ENCODE measurements at places on chromosomes 7 and 10.

DNA sequence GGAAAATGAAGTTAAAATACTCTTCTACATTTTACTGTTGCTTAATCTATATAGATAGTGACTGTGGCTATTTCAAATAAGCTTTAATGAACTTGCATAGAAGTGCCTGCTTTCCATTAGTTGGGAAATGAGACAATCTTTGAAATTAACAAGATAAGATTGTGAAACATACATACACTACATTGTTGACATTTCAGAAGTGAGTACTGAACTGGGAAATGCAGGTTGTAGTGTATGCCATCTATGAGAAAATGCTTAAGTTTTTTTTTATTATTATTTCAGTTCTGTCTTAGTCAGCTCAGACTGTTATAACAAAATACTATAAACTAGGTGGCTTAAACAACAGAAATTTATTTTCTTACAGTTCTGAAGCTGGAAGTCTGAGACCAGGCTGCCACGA lies 49.6 kb upstream of the CSTF2T start:
- no peak for DNase-seq

DNA sequence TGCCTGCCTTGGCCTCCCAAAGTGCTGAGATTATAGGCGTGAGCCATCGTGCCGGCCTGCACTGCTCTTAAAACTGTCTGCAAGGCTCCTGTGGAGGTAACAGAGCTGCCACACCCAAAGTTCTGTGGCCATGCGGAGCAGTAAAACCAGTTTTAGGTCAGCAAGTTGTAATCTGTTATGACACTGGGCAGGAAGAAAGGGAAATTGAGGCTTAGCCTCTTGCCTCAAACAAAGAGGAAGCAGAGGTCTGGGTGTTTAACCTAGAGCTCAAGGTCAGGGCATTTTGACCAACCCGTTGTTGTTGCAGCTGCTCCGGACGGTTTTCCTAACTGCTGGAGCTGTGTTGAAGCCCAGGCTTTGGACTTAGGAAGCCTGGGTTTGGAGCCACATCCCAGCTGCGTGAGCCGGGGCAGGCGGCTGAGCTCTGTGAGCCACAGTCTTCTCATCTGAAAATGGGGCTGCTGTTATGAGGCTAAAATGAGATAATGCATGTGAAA lies 7.4 kb upstream of the RRP12 start:
- DNase-seq = no peak

GRCh38 chr10:123563994-123564393 lies 102.2 kb upstream of the GPR26 start:
- no peak for DNase-seq

GRCh38 chr7:95434557-95435421 lies at the start of gene PON2:
PON2 (minus strand) TSS chr7:95435028; CDS start chr7:95434951, 77 bp downstream.
- DNase-seq = peak; percentile 30

DNA sequence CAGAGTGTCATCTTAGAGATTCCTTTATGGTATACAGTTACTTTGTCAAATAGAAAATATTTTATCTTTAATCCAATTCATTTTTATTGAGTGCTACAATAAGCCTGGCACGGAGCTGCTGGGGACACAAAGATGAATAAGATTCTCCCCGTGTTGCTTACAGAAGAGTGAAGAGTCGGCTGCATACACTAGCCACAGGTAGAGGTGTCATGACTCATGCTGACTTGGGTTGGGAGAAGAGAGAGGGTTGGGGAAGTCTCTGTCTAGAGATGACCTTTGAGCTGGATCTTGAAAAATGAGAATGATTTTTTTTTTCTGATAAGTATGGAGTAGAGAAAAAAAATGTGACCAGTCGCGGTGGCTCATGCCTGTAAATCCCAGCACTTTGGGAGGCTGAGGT lies 289.9 kb upstream of the CELF2 start:
- no peak for DNase-seq

DNA sequence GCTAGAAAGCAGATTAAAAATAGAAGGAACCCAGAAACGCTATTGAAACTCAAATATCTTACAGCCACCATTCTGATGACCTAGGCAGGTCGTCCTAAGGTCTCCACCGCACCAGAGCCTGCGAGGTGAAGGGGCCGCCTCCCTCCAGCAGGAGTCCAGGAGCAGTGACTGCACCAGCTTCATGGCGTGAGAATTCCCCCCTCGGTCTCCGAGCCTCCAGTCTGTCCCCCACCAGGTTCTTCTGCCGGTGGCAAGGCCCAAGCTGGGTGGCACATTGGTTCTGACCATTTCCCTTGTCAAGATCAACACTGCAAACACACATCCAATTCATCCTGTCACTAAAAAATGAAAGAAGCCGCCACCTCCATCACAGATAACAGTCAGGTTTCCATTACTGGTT lies 98.7 kb downstream of the DIP2C start:
- no peak for DNase-seq

- no peak for DNase-seq
Measured at GRCh38 chr10:78543749-78544362, 510.2 kb downstream of the RPS24 start.

- DNase-seq = no peak
Measured at GRCh38 chr10:17348501-17349349, 105.7 kb downstream of the ST8SIA6 start.

- no peak for DNase-seq
Measured at GRCh38 chr10:133342942-133343341, 4.2 kb upstream of the PRAP1 start.

DNA sequence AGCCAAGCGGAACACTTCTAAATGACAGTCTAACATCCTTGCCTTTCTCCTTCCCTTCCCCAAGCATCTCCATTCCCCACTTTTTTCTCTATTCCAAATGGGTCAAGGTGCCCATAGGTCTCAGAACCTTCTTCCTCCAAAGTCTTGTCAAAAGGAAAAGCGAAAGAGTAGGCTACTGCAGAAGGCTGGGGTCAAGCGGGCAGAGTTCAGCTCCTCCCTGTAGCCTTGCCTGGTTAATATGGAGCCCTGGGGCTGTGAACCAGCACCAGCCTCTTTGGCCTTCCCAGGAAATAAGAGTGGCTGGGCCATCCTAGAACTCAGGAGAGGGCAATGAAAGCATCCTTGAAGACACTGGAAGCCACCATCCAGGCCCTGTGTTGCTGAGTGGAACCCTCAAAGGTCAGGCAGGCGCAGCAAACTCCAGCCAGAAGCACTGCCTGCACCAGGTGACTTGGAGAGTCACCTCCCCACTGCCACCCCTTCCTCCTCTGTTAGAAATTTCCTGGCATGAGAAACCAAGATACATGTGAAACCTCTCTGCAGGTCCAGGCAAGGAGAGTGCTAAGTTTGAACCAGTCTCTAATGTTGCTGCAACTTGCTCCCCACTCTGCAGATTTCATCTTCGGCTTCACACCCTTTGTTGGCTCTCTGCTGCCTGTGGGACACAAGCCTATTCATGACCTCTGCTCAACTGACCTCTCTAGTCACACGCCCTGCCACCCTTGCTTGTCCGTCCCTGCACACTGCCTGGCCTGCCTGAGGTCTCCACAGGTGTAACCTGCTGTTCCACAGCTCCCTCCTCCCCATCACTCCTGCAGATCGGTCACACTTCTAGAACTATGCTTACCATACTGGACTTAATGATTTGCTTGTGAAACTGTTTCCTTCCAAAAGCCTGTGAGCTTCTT lies 74.9 kb downstream of the SH3PXD2A start:
- DNase-seq = no peak

DNA sequence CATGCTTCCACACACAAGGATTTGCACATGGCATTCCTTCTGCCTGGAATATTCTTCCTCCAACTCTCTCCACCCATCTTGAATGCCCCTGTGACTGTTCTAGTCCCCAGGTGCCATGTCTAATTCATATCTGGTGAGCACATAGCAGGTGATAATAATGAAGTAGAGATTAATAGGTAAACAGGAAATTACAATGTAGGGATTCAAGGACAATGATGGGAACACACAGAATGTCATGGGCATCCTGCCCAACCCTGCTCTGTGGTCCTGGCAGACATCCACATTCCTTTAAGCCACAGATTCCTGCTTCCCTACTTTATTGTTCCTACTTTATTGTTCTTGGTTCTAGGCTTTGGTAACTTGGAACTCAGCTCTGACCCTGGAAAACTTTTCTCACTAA lies 115.8 kb downstream of the THSD7A start:
- no peak for DNase-seq

- DNase-seq = no peak
Measured at GRCh38 chr7:115971506-115971905, 59.1 kb downstream of the TFEC start.

DNA sequence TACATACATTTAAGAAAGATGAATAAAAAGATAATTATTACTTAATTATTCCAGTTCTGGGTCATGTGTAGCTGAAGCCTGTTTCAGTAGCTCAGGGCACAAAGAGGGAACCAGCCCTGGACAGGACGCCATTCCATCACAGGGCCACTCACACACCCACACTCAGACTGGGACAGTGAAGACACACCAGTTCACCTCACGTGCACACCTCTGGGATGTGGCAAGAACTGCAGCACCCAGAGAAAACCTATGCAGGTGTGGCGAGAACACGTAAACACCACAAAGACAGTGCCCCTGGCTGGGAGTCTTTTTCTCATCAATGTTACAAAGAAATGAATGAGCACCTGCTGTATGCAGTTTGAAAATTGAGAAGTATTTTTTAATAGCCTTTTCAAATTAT lies 1.6 kb upstream of the IDI1 start:
- peak; percentile 37 for DNase-seq

DNA sequence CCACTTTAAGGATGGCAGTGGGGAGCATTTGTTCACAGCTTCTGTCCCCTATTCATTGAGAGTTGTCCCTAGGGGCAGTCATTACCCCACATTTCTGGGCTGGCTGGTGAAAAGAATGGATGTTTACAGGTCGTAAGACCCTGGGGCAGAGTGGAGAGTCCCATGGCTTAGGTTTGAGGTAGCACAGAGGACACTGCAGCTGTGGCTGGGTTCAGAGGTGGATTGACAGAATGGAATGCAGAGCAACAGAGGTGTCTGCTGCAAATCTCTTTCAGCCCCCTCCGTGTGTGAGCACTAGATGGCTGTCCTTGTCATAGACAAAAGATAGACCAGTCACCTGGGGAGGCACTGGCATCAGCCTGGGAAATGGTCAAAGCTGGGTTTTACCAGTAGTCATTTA lies 141.9 kb downstream of the CACNB2 start:
- DNase-seq = no peak

DNA sequence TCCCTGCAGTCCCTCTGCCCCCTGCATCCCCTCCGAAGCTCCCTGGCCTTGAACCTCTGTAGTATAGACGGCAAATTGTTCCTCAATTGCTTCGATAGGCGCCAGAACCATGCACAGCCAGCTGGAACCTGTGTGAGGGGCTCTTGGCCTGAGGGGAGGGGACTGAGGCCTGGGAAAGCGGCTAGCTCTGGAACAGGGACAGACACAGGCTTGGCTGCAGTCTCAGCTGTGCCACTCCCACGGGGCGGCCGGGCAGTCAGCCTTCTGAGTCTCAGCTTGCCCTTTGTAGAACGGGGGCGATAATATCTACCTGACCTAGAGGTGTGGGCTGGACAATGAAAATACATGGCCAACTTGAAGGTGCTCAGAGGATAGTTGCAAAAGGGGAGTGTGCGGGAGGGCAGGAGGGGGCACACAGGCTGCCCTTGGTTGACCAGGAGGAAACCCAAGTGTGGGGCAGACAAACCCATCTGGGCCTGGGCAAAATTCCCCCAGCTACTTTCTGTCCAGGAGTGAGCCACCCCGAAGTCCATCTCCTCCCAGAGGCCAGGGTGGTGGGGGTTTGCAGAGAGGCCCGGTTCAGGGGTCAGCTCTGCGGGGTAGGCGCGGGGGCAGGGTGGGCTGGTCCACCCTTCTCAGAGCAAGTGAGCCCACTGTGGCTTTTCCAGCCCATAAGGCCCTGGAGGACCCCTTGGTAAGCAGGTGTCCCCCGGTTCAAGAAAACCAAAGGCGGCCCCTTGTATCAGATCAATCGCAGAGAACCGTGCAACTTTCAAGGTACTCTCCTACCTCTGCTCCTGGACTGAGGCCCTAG lies 4.6 kb downstream of the CRYGN start:
- no peak for DNase-seq

GRCh38 chr10:94069884-94070283 lies 76.2 kb downstream of the PLCE1 start:
- no peak for DNase-seq

- DNase-seq = no peak
Measured at GRCh38 chr7:97357459-97357858, 240.0 kb downstream of the SDHAF3 start.

DNA sequence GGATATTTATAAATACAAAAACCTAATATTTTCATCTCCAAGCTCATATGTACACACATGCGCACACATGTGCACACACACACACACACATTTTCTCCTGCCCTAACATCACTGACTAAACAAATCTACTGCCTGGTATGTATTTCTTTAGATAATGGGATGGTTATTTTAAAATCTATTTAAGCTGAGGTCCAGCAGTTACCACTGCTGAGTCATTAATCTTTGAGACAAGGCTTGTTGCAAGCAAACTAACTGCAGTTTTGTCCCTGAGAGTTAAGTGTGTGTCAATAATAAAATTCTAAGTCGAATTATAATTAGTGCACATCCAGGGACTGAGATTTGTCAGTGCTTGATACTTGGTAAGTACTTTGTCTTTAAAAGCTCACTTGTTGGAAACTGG lies 135.1 kb downstream of the VPS50 start:
- DNase-seq = no peak

DNA sequence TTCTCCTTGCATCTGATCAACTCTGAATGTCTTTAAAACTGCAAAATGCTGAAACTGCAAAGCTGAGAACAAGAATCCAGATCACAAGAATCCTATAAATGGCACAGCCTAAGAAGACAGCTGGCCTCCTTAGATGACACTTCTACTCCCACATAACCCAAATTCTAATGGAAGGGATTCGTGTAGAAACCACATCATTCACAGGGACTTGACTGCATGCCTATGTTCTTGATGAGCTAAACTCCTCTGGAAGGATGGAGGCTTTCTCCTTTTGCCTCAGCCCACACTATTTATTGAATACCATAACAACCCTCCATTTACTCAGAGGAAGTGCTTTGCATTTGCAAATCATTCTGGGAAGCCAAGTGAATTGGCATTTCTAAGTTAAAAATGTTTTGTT lies 252.5 kb upstream of the VWC2 start:
- DNase-seq = no peak

GRCh38 chr7:102277901-102278300 lies 8.8 kb upstream of the SH2B2 start:
- DNase-seq = no peak

DNA sequence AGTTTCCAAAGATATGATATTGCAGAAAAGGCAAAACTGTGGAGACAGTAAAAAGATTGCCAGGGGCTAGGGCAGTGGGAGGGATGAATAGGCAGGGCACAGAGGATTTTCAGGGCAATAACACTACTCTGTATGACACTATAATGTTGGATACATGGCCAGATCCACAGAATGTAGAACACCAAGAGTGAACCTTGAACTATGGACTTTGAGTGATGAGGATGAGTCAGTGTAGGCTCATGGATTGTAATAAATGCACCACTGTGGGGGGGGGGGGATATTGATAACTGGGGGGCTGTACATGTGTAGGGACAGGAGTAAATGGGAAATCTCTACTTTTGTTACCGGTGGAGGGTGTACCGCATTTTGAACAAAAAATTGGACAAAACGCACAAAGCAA lies 77.4 kb downstream of the ALOX5 start:
- no peak for DNase-seq

Data from CD4-positive, alpha-beta T cell treated with Interleukin-6 at 100 ng/mL for 8 hours (primary cell).